ENCODE measurements at places on chromosomes 7 and 10.

GRCh38 chr7:158266817-158267741 lies 320.5 kb downstream of the PTPRN2 start:
- no peak for DNase-seq

DNA sequence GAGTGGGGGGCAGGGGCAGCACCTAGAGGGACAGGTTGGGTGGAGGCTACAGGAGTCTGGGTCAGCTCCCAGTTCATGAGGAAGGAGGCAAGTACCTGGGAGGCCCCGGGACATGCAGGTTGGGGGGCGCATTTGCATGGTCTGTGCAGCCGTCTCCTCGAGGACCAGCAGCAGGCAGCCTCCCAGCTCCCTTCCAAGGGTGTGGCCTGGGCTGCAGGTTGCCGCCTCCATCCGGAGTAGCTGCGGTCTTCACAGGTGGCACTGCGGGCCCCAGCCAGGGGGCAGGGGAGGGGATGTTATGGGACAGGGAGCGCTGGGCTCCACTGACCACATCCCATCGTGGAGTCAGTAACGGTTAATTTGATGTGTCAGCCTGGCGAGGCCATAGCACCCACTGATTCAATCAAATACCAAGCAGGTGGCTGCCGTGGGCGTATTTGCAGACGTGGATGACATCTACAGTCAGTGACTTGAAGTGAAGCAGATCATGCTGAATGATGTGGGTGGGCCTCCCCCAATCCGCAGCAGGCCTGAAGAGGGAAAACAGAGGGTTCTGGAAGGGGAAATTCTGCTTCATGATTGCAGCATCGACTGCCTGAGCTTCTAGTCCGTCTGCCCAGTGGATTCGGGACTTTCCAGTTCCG lies 81.6 kb downstream of the PRKAG2 start:
- DNase-seq, result no peak

- DNase-seq, result no peak
Measured at GRCh38 chr10:5818894-5819293, 5.7 kb upstream of the GDI2 start.

DNA sequence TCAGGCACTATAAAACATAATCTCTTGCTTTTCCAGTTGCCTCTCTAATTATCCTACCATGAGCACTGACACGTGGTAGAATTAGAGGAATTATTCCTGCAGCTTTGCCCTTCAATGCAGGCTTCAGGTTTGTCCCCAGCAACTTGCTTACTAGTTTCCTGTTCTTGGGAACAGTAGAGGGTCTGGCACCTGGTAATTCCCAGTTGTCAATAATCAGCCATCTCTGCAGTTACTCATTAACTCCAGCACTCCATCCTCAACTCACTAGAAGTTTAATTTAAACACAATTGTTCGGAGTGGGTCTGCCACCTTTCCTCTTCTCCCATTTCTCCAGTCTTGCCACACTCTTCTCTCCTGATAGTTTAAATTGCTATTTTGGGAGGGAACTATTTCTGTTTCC lies 324.3 kb upstream of the KIAA1217 start:
- no peak for DNase-seq

DNA sequence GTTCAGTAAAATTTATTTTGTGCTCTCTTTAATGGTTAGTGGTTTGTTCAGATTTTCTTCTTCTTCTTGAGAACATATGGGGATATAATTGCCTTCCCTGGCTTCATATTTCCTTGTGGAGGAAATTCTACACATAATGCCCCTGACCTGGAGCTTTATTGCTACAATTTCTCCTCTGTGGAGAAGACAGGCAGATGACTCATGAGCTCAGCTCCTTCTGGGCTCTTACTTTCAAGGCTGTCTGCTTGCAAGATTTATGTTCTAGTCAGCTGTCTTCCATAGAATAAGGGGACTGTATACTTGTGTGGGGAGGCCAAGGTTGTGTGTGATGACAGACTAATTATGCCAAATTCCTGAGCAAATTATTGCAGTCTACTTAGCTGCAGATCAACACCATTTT lies 1.6 kb downstream of the LRRD1 start:
- no peak for DNase-seq

- no peak for DNase-seq
Measured at GRCh38 chr7:128448751-128449302, 6.9 kb upstream of the HILPDA start.

DNA sequence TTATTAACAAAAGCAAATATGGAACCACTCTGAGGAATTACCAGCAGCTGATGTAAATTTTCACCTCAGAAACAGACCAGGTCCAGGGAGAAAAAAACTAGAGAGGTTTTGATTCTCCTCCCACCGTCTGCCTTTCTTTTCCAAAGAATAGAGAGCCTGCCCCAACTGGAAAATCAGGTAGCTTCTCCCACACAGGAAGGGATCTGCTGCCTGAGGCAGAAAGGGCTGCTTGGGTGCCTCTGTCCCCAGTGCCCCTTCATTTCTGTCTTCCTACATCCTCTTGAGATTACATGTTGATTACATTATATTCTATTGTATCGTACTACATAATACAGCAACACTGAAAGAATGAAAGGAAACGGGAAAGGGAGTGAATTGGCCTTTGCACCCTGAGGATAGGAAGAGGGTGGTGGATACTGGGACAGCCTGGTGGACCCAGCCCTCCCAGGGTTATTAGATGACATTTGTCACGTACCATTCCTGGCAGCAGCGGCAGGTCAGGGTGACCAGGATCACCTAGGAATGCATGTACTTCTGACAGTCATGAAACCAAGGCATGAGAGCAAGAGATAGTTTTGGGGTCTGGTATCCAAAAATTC lies 8.9 kb downstream of the ST8SIA6 start:
- DNase-seq, result no peak

DNA sequence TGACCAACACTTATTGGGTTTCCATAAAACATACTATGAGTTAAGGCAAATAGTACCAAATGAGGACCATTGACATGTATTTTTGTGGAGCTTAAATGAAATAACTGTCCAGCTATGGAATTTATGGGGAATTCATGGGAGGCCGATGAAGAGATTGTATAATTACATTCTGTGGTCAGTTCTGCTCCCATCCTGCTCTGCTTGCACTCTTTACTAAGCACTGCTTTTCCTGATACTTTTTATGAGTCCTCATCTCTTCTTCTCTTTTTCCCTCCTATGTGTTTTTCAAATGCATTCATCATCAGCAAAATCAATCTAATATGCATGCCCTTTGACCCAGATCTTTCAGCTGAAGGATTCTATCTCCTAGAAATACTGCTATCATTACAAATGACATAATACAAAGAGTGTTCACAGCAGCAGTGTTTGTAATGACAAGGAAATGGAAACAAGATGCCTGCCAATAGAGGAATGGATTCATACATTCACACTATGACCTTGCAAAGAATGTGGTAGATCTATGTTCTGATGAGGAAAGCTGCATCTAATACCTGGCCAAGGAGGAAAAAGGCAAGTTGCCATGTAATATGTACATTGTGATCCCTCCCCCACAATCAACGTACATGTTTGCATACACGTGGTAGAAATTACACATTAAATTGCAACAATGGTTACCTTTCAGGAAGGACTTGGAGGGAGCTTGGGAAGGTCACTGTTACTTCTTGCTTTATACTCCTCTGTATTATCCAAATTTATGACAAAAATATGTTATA lies 73.9 kb downstream of the PCGF5 start:
- no peak for DNase-seq

DNA sequence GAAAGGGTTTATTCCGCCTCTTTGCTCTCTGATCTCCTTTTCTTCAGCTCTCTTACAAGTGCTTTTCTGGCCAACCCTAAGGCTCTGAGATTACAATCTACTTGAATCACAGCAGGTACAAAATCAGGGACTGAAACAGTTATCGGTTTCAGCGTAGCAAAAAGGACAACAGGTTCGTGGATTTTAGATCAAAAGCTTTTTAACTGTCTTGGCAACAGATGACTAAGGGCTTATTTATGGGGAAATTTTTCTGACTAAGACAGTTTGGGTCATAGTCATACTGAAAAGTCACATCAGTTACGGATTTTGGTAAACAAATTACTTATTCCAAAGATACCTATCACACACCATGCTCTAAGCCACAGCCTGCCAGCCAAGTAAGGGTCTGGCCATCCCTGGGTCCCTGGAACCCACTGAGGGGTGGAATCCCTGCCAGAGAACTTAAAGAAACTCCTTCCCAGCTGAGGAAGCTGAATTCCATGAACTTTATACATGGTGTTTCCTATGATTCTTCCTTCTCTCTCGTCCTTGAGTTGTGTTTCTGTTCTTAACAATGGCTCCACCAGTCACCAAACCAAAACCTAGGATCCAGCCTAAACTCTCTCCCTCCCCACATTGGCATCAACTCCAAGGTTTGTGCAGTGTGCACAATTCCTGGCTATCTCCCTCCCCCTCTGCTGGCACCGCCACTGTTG lies 169.3 kb downstream of the FAM107B start:
- DNase-seq, result no peak

DNA sequence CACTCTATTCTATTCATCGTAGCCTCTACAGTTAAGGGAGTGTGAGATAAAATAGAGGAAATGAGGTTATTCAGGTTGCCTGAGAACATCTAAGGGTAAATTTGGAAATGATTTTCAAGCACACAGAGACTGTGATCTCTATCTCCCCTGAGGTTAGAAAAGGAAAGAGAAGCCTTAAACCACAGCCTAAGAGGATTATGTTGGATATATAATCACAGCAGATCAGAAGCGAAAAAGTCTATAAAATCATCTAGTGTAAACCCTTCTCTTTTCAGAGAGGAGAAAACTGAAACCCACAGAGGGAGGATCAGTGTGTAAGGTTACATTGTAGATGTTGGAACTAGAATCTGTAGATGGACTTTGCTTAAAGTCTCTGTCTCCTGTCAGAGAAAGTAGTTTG lies 90.6 kb upstream of the SEMA3E start:
- DNase-seq, result no peak

- no peak for DNase-seq
Measured at GRCh38 chr7:3201306-3201705, 99.7 kb upstream of the SDK1 start.

- no peak for DNase-seq
Measured at GRCh38 chr10:35995485-35995884, 353.4 kb upstream of the FZD8 start.

DNA sequence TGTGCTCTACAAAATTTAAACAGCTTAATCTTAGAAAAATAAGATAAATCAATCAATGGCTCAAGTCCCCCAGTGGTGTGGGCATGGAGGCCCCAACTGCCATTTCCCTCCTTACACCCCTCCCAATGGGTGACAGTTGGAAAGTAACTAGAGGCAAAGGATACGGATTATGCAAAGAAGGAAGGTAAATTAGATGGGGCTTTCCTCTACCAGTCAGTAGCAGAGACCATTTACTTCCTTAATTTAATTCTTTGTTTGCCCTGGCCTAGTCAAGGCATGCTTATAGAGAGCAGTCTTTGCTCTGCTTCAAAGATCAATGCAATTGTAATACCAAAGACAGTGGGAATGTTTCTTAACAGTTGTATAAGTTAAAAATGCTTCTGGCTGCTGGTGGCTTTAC lies 63.3 kb upstream of the PAPSS2 start:
- no peak for DNase-seq

DNA sequence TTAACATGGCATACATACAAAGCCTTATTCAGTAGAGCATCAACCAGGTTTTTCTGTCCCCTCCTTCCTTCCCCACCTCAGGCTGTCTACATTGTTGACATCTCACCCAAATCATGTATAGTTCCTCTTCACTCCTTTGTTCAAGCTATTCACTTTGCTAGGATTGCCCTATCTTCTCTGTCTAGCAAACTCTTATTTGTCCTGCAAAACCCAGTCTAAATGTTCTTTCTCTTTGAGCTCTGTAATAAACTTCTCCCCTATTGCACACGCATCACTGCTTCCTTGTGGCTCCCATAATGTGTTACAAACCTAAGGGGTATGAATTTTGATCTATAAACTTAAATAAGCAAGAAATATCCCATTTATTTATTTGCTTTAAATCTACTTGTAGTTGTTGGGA lies 36.8 kb downstream of the MYPN start:
- no peak for DNase-seq

DNA sequence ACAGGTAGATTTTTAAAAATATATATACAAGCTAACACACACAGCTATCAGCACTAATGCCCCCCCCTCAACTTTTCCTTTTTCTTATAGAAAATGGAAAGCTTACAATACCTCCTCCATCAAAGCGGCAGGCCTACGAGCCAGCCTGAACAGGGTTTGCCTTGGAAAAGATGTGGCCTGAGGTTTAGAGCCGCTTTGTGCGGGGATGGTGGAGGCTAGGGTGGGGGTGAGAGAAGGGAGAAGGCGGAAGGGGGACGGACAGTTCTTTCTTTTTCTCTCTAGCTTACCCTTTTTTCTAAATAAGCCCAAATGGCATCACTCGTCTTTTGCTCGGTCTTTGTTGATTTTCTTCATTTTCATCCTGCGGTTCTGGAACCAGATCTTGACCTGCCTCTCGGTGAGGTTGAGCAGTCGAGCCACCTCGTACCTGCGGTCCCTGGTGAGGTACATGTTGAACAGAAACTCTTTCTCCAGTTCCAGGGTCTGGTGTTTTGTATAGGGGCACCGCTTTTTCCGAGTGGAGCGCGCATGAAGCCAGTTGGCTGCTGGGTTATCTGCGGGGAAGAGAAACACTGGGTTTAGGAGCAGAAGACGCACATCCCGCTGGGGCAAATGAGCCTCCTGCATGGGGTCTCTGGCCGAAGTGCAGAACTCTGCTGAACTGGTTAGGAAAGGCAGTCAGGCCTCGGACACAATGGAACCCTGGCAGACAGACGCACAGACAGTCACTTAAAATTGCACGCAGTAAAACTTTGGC lies 1.9 kb downstream of the HOXA9 start:
- DNase-seq, result no peak

Data from stimulated activated CD8-positive, alpha-beta memory T cell treated with anti-CD3 and anti-CD28 coated beads, Interleukin-15, amount 100 ng/mL, for 1 hour (primary cell).